ENCODE measurements at places on chromosomes 4 and X.

DNA sequence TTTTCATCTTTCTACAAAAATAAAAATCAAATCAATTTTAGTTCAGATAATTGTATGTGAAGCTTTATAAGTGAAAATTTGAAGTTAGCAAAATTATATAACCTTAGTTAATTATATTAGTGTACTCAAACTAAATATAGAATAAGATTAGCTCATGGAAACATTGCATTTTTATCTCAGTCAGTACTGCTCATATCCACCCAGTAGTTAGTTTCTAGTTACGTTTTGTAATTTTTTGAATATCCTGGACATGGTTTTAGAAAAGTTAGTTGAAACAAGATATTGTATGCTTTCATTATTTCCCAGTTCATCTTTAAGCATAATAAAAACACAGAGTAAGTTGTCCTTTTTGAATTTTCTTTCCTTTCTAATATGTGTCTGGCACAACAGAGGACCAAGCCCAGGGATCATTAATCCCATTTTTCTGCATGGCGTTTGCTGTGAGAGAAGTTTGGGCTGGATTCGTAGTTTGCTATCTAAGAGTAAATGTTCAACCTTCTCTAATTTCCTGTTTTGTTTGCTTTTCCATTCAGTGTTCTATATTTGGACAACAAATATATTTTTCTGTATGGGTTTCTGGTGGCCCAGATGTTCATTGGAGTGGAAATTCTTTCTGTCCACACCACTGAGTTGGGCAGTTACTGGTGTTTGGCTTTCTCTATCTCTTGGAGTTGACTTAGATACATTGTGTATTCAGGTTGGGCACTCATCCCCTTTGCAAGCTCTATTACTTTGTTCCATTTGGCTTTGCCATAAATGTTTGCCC, 12.1 kb downstream of the TBL1X start:
- no peak for DNase-seq

DNA sequence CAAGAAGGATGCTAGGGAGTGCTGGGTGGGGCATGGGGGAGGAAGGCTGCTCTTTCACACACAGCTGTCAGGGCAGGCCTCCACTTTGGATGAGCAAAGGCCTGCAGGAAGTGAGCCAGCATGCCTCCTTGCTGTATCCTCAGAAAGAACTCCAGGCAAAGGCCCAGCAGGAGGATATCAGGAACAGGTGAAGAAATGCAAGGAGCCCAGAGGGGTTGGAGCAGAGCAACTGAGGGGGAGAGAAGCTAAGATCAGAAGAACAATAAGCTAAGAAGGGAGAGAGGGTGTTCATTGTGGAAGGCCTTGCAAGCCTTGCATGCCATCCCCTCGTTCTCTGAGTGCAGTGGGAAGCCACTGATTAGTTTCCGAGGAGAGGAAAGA, 115.1 kb downstream of the CAMK2D start:
- DNase-seq = no peak

GRCh38 chrX:118739577-118739976, 12.2 kb downstream of the IL13RA1 start:
- no peak for DNase-seq

DNA sequence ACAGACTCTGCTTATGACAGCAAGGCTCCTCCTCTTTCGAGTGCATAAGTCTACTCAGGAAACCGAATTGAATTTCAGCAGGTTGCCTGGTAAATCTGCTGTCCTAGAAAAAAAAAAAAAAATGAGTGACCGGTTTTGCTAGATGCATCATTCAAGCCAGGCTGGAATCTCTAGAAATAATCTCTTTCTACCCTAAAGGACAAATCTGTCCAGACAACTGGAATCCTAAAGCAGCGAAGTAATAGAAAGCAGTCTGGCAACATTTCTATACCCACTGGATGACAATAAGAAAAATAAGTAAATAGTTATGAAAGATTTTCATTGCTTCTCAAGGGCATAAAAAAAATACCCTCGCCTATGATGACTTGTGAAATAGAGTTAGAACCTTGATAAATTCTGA, 703.5 kb downstream of the RPA4 start:
- DNase-seq = no peak

GRCh38 chrX:109190542-109190941, 291.3 kb downstream of the GUCY2F start:
- no peak for DNase-seq

DNA sequence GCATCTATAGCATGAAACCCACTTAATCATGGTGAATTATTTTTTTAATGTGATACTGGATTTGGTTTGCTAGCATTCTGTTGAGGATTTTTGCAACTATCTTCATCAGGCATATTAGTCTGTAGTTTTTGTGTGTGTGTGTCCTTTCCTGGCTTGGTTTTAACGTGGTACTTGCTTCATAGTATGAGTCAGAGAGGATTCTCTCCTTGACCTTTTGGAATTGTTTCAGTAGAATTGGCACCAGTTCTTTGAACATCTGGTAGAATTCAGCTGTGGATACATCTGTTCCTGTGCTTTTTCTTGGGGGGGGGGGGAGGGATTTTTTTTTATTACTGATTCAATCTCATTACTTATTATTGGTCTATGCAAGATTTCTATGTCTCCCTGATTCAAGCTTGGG, 232.0 kb upstream of the KLF8 start:
- DNase-seq = no peak

DNA sequence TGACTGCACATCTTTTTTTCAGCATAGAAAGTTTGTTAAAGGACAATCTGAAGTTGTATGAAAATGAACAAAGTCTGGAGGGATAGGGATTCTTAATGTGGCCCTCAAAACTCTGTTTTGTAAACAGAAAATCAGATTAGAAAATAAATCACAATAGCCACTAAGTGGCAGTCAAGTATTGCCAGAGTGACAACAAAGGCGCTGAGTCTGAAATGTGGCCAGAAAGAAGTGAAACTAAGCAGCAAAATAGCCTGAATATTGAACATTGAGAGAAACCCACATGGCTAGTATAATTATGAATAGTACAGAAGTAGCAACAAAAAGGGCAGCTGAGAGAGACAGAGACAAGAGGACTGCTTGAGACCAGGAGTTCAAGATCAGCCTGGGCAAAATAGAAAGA, 81.1 kb upstream of the CT45A1 start:
- DNase-seq = no peak

DNA sequence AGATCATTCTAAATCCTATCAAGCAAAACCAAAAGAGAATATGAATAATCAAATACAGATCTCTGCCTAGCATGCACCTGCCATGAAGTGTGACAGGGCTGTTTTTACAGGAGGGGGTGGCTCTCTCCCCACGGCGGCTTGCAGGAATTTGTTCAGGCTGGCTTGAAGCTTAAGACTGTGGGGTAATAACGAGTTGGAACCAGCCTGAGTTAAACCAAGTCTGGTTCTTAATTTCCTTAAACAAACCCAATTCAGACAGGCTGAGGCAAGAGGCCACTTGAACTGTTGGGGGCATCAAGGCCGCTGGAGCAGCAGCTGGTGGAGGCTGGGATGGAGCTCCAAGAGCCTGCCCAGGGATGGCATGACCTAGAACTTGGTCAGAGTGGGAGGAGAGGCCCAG, 45.1 kb upstream of the LGI2 start:
- DNase-seq = no peak

DNA sequence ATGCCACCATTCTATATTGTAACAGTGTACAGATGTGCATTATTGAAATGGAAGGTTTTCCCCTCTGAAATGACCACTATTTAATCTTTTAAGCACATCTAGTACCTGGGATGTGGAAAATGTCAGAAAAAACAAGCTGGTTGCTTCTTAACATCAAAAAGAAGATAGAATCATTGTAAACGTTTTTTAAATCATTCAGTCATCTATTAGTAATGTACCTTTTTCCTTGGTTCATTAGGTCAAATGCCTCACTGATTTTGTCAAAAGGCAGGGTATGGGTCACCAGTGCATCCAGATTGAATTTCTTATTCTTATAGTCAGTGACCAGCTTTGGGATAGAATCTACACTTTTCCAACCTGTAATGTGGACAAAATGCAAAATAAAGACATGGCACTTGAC, 17.7 kb downstream of the ADH4 start:
- no peak for DNase-seq

DNA sequence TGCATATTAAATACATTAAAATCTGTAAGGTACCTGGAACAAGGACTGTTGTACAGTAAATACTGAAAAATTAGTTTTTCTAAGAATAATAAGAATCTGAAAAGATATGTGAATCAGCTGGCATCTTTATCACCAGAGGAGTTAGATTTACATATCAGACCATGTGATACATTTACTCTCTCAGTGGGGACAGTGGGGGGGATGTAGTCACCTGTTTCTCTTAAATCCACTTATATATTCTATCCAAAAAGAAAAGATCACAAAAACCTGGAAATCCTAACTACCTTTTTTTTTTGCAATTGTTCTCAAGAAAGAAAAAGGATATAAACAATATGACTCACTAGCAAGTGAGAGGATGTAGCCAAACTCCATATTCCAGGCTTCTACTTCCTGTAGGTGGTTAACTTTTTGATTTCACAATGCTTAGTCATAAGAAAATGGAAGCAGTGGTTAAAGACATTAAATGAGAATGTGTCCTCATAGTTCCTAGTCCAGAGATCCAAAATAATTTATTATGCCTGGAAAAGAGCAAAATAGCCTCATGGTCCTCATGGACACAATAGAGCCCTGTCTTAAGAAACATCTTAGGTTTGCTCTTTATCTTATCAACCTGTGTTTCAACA, 22.5 kb upstream of the MYOZ2 start:
- DNase-seq = no peak

DNA sequence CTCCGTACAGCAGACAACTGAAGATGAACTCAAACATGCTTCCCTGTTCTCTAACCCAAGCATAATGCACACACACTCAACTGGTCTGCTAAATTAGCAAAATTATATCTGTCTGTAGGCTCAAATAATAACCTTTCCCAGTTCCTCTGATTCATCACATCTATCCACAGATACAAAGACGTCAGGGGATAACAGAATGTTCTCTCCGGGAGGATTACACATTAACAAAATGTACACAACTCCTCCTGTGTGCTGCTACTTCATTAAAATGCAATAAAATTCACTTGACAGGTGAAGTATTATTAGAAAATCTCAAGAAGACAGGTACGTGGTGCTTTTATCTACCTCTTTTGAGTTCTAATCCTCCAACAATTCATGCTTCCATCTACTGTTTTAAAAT, 57.4 kb downstream of the FAT1 start:
- no peak for DNase-seq

GRCh38 chrX:130287071-130287770, 18.5 kb upstream of the ZNF280C start:
- no peak for DNase-seq

DNA sequence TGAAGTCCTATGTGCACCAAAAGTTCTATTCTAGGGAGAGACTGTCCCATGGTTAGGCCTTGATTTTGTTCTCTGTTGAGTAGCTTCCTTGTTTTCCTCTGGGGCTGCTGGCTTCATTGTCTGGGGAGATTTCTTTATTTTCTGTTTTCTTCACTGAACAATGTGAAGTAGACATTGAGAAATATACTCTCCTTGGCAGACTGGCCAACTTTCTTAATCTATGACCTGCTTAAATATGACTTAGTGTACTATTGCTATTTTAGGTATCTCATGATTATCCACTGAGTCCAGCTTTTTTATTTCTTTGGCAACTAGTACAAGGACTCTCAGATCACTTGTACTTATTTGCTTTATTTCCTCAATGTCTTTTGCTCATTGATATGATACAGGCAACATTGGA, 1594.6 kb downstream of the ARAP2 start:
- DNase-seq = no peak

GRCh38 chrX:103607364-103608305, at the start of gene TCEAL3:
TSS of gene TCEAL3 (plus strand) at chrX:103607963. CDS start at chrX:103609065, 1,102 bp downstream.
- no peak for DNase-seq

DNA sequence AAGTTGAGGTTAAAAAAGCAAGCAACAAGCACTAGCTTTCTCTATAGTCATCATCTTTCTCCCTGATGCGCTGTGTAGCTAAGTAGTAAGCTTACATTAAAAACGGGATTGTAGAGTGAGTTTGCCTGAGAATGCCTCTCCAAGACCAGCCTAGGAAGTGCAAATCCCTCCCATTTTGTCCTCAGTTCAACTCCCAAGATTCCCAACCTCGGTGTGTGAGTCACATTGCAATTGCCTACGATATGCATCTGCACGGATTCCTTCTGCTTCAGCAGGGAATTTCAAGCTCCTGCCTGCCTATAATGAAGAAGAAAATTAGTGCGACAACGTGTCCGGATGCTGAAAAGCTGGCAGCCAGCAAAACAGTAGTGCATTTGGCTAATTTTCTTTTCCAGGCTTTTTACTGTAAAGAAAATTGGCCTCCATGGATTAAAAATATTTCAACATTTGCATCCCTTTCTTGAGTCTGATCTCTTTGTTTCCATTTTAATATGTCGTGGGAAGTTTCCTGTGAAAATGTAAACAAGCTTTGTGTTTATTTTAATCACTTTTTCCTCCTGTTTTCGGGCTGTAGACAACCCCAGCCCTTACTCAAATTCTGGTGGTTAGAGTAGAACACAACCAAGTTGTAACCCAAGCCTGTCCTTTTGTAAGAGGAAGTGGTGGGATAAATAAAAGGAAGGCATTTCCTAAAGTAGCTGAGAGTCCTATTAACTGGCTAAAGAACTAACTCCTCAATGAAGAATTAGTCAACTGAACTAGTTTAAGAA, 58.4 kb upstream of the TET2 start:
- DNase-seq = no peak

GRCh38 chr4:78656968-78657445, 105.4 kb downstream of the ANXA3 start:
- no peak for DNase-seq

GRCh38 chr4:2936773-2937145, 26.4 kb downstream of the NOP14 start:
- DNase-seq = no peak

DNA sequence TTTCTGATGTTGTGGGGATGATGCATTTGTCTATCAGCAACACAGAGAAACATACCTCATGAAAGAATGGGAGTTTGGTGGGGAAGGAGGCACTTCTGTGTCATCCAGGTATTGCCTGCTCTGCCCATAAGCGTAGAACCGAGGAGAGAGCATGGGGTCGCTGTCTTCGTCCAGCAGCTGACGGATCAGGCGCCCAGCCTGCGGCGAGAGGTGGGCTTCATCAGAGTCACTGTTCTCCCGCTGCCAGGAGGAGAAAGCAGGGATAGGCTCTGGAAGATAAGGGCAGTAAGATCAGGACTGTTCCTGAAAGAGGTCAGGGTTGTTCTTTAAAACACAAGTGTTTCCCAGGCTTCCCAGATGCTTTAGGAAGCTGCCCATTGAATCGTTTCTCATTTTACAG, 52.7 kb upstream of the NAP1L5 start:
- DNase-seq = no peak

- DNase-seq = no peak
These were observed 92.7 kb downstream of the SYNPO2 start for GRCh38 chr4:118981171-118981838.

All from urinary bladder (tissue), 4 donors.